ENCODE measurements at places on chromosomes 2 and 18.

GRCh38 chr2:68252400-68253218, at the start of gene PPP3R1:
TSS of gene PPP3R1 (minus strand) at chr2:68252532. CDS start at chr2:68252127, 405 bp downstream.
- peak; percentile 95 for DNase-seq

DNA sequence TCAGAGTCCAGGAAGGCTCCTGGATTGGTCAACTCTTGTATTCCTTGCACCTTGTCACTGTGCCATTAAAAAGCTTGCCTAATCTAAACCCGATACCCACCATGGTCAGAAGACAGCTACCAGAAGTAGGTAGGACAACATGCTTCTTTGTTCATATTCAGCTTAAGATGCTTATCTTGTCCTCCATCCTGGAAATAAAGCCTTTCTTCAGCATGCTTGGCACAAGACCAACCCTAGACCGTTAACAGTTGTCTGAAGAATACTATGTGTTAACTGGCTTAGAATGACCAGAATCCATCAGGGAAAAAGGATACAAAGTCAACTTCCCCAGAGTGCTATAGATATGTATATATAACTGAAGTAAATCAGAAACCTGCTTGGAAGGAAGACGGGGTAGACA, 193.9 kb downstream of the ZRANB3 start:
- DNase-seq: no peak

DNA sequence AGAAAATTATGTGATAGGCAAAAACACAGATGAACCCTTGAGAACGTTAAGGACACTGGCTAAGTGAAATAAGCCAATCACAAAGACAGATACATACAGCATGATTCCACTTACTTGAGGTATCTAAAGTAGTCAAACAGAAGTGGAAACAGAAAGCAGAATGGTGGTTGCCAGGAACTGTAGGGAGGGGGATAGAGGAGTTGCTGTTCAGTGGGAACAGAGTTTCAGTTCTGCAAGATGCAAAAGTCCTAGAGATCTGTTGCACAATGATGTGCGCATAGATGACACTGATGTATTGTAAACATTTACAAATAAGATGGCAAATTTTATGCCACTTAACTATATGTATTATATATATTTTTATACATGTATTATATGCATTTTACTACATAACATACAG, 59.7 kb downstream of the POLE4 start:
- no peak for DNase-seq

DNA sequence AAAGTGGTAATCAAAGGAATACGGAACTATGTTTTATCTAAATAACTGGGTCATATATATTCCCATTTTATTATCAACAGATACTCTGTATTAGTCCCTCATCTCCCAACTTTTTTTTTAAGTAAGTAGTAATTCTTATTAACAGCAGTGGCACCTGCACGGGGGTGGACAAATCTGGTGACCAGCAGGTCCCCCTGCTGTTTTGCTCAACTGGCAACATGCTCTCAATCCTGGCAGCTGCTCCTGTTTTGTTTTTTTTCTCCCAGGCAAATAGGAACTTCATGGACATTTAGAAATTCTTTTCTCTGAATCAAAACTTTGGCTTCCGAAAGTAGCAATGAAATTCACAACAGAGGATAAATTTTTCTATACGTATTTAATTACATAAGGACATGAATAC, 193.5 kb downstream of the SS18 start:
- DNase-seq: no peak

DNA sequence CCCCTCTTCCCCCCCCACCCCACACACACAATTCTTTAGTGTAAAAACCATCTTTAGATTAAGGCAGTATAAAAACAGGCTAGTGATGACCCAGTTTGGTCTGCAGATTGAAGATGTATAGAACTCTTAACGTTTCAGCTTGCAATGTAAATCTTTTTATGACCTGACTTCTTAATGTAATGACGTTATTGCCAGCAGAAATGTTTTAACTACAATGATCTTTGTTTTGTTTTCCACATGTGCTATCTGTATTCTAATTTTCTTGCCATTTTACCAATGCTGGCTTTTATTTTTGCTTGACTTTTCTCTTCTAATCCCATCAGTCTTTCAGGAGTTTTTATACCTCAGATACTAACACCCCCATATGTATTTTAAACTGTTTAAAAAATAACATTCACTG, 25.2 kb downstream of the AGFG1 start:
- DNase-seq: no peak
